ENCODE measurements at places on chromosomes 12 and 14. TPM values are rescaled to one million over a fixed set of nuclear protein-coding genes. Genes with fewer than 3 reads are reported as not detected.

The ITGB7 gene
- 0.35 TPM for total RNA-seq

The HRK gene
- total RNA-seq, result 1.6 TPM

The IGF1 gene
- not detected for total RNA-seq

The RTL1 gene
- 0.15 TPM for total RNA-seq

The MIPOL1 gene
- total RNA-seq, result 3.0 TPM

The TGM1 gene
- 0.89 TPM for total RNA-seq

The ATF7IP gene
- total RNA-seq, result 4.4 TPM

The SYNDIG1L gene
- not detected for total RNA-seq

The BEGAIN gene
- 9.6 TPM for total RNA-seq

The TMEM106C gene
- total RNA-seq, result 119 TPM

The TEX52 gene
- not detected for total RNA-seq

The DPY19L2 gene
- 1.2 TPM for total RNA-seq

The SLC15A4 gene
- 22.4 TPM for total RNA-seq

The PPFIA2 gene
- not detected for total RNA-seq

The RASSF8 gene
- 11.6 TPM for total RNA-seq

The ARPC3 gene
- total RNA-seq, result 718 TPM

The PDZRN4 gene
- total RNA-seq, result not detected

The DHRS2 gene
- total RNA-seq, result 6.4 TPM
